ENCODE measurements at places on chromosomes 2 and 18. TPM values are rescaled to one million over a fixed set of nuclear protein-coding genes. Genes with fewer than 3 reads are reported as not detected.
A peak's percentile ranks its signal among the peaks of the same experiment; 100 is the strongest.

GRCh38 chr18:36325846-36326245, 28.3 kb downstream of the FHOD3 start:
- DNase-seq: no peak

ST6GAL2 gene
- 0.81 TPM for total RNA-seq

CYP27C1 gene
- total RNA-seq: 0.05 TPM

DNA sequence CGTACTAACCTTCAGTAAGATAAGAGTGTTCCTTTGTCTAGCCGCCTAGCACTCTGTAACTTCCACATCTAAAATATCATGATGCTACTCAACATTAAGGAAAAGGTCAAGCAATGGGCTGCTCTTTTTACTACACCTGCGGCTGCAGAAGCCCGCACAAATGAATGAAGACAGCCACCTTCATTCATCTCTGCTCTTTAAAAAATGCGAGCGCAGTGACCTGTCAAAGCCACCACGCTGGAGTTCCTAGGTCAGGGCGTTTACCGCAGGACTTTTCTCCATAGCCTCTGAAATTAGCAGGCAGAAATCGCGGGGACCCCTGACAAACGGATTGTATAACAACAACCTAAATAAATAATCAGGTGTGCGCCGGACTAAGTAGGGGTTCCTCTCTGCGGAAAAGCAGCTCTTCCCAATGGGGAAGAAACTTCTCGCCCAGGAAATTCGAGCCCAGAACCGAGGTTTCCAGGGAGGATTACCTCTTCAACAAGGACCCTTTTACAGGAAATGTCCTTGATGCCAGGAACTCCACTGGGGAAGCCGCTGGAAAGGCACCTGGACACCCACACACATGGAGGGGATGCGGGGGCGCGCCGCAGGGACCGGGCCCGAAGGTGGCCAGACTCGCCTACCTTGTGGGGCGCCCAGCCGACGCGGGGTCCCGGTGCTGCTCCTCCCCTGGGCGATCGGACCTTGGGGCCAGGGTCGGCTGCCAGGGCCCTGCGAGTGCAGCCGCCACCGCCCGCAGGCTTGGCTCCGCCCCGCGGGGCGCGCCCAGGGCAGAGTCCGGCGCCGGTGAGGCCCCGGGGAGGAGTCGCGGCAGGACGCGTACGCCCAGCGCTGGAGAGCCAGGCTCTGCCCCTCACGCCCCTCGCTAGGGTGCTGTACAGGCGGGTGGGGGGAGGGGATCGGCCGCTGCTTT, at the start of gene CCDC68:
TSS of gene CCDC68 (minus strand) at position 758 of the 922 bp plus-strand sequence. CDS start 16,670 bp downstream, outside the sequence.
- DNase-seq: peak; percentile 88

- no peak for DNase-seq
Observed at GRCh38 chr2:9234680-9235146, 28.1 kb downstream of the ASAP2 start.

ABHD3 gene
- total RNA-seq: 21.3 TPM

- no peak for DNase-seq
Observed at GRCh38 chr2:152174574-152174973, 989 bp downstream of the STAM2 start.

UGT1A4 gene
- 454 TPM for total RNA-seq

- DNase-seq: no peak
Observed at GRCh38 chr2:223787358-223787757, 50.0 kb downstream of the AP1S3 start.

GRCh38 chr2:28276076-28276618, 116.5 kb upstream of the FOSL2 start:
- DNase-seq: no peak

- DNase-seq: no peak
Observed at GRCh38 chr18:3973191-3973850, 481.8 kb downstream of the DLGAP1 start.

DNA sequence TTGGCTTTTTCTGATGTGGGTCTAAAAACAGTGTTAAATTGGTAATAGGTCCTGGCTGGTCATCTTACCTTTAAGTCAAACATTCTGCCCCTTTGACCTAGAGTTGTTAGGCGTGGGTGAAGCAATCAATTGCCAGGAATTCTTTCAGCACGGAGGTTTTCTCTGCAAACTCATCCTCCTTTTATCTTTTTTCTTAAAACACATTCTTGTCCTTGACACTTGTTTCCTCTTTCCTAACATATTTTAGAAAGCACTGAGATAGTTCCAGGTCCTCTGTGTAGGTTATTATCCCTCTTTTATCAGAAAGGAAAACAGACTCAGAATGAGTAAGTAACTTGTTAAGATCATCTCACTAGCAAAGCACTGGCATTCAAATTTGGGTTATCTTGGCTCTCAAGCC, 18.6 kb upstream of the AP1S3 start:
- no peak for DNase-seq

ERBB4 gene
- 0.05 TPM for total RNA-seq

DNA sequence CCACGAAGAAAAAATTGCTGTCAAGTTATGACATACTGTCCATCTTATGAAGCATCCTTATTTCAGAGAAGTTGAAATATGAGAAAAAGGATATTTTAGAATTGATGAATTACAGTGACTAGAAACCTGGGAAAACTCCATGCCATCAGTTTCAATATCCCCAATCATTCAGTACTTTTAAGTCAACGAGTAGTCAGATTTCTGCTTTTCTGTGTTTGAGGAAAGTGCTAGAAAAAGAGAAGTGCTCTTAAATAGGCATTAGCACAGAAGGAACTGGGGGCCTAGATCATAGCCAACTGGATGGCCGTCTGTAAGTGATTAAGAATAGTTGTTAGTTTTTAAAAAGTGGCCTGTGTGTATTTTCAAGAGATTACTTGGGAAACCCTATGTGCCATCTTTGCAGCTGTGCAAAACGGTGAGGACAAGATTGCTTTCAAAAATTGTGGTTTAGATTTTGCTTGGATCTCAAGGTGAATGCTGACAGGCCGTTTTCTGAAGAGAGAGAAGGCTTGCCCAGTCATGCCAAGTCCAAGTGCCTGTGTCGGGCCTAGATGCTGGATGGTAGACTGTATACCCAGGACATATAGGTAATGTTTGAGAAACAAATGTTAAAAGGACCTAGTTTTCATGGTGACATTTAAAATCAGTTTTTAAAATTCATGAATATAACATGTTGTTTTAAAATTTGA, 5.1 kb downstream of the NEDD4L start:
- no peak for DNase-seq

DNA sequence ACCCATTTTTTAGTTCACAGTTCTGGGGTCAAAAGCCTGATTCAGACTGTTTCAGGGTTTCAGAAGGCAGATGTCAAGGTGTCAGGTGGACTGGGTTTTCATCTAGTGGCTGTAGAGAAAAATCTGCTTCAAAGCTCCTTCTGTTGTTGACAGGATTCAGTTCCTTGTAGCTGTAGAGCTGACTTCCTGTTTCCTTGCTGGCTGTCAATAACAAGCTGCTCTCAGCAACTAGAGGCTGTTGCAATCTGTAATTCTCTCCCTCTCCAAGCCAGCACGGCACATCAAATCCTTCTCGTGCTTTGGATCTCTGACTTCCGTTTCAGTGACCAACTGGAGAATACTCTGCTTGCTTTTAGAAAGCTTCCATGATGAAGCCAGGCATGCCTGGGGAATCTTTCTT, 179.4 kb downstream of the DOK6 start:
- DNase-seq: no peak

DNA sequence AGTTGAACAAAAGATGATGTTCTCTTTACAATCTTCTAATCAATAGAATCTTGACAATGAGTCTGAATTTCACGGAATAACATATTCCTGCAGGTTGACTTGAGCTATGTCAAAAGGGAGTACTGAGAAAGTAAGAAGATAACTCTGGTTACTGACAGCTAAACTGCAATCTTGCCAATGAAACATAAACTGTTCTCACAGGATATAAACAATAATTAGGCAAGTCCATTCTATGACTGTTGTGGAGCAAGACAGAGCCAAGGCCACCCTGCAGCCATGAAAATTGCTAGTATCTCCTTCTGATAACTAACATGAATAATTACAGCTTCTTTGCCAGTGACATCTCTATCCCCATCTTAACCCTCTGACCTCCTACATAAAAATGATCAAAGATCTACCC, 6.3 kb upstream of the RPRD1A start:
- DNase-seq: no peak

- DNase-seq: no peak
Observed at GRCh38 chr2:16613539-16614011, 52.1 kb downstream of the CYRIA start.

- no peak for DNase-seq
Observed at GRCh38 chr2:217995731-217996231, 7.0 kb downstream of the TNS1 start.

EHBP1 gene
- 50.0 TPM for total RNA-seq

DNA sequence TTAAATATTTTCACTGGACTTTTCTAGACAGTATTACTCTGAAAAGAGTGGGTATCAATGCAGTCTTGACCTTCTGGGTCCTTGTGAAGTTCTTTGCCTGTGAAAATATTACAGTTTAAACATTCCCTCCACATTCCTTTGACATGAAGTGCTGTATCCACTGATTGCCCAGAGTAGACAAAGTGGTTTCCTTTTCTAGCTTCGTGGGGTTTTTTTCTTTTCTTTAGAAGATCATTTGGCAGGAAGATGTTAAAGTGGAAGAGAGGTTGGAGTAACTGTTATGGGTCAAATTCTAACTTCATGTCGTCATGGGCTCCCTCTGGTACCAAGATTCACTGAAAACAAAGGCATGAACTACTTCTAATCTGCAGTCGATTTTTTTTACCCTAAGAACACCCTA, 496.9 kb downstream of the EPHA4 start:
- DNase-seq: no peak

GRCh38 chr2:134875309-134875708, 36.9 kb downstream of the ACMSD start:
- DNase-seq: no peak

DNA sequence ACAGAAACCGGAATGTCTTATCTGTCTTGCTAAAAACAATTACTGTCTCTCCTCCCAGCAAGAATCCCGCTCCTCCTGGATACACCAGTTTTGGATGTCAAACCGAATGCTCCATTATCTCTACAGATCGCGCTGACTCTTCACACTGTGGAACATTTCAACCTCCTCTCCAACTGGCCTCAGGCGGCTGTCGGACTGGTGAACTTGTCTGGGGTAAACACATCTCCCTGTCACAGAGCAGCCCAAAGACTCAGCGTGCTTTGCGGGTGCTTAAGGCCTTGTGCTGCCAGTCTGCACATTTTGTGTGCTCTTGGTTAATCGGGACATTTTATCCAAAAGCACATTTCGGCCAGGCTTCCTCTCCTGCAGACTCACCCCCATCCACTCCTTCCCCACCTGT, 173.1 kb downstream of the ICOS start:
- no peak for DNase-seq

DNA sequence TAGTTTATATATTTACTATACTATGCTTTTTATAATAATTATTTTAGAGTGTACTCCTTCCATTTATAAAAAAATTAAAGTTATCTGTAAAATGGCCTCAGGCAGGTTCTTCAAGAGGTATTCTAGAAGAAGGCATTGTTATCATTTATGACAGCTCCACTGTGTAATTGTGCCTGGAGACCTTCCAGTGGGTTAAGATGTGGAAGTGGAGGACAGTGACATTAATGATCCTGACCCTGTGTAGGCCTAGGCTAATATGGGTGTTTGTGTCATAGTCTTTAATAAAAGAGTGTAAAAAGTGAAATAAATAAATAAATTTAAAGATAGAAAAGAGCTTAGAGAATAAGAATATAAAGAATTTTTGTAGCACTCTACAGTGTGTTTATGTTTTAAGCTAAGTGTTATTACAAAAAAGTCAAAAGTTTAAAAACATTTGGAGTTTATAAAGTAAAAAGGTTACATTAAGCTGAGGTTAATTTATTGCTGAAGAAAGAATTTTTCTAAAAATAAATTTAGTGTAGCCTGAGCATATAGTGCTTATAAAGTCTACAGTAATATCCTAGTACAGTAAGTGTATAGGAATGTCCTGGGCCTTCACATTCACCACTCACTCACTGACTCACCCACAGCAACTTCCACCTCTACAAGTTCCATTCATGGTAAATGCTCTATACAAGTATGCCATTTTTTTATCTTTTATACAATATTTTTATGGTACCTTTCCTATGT, 190.0 kb upstream of the SESTD1 start:
- DNase-seq: no peak

GRCh38 chr2:223541546-223541945, 60.6 kb downstream of the SCG2 start:
- DNase-seq: no peak

- DNase-seq: no peak
Observed at GRCh38 chr2:215727507-215728503, 285.5 kb downstream of the MREG start.

FER1L5 gene
- 0.10 TPM for total RNA-seq

KCNG2 gene
- total RNA-seq: not detected

DNA sequence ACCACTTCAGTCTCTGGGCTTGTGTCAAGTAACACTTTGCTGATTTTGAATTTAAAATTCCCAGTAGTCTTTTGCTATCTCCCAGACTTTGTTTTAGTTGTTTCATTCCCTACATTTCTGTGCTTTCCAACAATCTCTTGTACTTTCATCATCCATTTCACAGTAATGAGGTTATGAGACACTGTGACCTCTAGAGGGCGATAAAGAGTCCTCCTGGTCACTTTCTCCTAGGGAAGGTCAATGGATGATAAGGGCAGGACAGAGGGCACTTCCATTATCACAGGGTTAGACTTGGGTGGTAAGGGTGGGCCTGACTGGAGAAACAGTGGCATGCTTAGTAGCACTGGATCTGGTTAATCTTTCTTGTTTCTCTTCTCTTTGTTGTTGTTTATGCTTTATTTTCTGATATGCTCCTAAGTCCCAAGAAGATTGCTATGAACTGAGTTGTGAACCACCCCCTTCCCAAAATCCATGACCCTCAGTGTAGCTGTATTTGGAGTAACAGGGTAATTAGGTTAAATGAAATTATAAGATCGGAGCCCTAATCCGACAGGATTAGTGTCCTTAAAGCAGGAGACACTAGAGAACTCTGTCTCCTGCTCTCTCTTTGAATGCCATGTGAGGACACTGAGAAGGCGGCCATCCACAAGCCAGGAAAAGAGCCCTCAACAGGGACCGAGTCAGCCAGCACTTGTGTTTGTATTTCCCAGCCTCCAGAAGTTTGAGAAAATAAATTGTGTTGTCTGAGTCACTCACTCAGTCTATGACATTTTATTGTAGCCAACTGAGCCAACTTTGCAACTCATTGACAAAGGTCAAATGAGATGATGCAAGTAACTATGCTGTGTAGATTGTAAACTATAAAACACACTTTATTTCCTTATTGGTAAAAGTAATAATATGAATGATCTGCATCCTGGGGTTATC, 779.2 kb downstream of the CNTNAP5 start:
- DNase-seq: no peak

UXS1 gene
- total RNA-seq: 7.5 TPM
